Activated naive CD4-positive, alpha-beta T cell treated with anti-CD3 and anti-CD28 coated beads for 36 hours (primary cell): ENCODE measurements at places on chromosomes 6 and 20. TPM values are rescaled to one million over a fixed set of nuclear protein-coding genes. Genes with fewer than 3 reads are reported as not detected.

COL21A1 gene
- not detected for total RNA-seq

DNA sequence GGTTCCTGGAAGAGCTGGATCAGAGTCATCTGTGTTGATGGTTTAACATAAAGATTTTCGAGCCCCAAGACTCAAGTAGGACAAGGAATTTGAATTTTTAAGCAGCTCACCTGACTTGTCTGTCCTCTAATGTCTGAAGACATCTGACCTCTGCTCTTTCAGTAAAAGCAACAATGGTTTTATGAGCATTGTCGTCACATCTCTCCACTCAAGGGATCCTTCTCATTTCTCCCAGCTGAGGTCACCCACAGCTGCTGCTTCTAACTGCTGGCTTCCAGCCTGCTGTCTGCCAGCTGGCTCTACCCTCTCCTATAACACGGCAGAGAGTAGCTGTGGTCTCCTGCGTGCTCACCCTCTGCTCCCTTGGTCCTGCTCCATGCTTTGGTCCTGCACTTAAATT is 24.7 kb upstream of the HDAC2 start:
- DNase-seq: no peak

DNA sequence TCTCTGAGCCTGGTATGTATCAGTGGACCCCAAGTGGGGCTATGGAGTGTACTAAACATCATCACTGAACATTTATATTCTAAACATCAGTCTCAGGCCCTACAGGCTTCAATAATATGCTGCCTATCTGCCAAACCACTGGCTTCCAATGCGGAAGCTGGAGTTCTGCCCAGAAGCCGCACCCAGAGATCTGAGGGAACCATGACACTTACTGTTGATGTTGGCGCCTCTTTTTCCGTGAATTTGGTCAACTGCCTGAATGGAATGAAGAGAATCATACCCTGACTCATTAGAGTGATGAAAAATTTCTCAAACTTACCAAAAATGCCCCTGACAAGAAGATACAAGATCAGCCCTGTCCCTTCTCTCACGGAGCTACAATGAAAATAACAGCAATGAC is 66.2 kb downstream of the SLC22A23 start:
- no peak for DNase-seq

HLA-DQB2 gene
- total RNA-seq: not detected

ERVFRD-1 gene
- total RNA-seq: not detected

GRCh38 chr20:58783511-58784011 is 67.1 kb downstream of the GNAS-AS1 start:
- no peak for DNase-seq

DNA sequence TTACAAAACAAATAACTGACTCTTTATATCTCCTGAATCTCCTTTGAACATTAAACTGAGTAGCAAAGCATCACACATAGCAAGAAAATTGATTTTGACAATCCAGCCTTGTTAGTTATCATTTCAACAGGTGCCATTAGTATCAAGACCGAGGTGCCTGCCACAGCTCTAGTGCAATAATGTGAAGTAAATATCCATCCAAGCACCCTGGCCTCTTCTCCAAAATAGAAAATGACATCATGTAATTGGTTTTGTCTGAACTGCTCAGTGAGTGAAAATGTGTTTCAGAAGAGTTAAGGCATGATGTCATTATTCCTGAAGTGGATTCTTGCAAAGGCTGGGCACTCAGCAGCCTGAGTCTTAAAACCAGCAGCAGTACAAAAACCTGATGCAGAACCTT is 341.4 kb downstream of the PLCB1 start:
- no peak for DNase-seq

DNA sequence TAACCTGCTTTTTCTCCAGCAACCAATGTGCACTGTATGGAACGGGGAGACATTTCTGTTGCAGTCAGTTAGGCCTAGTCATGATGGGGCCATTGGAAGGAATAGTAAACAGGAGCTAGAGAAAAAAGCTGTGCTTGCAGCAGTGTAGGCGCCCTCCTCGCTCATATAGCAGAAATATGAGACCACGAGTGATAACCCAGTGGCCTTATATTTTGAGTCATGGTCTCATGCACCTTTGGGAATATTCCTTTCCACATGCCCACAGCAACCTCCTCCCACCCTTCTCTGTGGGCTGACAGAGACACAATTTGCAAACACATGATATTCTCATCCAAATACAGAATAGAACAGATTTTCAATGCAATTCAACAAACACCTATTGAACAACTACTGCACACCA is 248.9 kb upstream of the CITED2 start:
- DNase-seq: no peak

ZFAND3 gene
- 35.3 TPM for total RNA-seq

DNA sequence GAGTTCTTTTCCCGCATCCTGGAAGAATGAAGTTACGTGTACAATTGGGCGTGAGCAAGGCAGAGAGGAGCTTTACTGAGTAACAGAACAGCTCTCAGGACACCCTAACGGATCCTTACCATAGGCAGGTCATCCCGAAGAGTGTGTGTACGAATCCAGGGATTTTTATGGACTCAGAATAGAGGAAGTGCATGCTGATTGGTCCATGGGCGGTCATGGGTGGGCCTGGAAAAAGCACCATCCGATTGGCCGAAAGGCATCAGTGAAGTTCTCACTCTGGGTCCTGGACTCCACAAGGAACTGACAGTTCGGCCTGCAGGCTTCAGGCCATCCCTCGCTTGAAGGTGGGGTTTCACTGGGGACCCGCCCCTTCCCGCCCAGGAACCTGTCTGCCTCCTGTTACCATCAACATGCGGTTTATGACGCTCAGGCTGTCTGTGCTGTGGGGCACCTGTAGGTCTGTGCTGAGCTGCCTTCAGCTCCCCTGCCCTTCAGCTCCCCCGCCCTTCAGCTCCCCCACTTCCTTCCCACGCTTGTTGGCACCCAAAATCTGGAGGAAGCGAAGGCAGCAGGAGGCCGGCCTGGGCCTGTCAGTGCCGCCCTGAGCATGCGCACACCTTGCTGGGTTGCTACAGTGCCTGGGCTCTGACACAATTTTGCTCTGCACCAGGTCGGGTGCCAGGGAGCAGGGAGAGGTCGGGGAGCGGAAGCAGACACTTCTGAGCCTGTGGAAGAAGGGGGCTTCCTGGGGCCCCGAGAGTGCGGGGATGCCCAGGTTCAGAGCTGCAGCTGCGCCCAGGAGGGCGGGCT is 57.9 kb upstream of the MANEA start:
- no peak for DNase-seq

DNA sequence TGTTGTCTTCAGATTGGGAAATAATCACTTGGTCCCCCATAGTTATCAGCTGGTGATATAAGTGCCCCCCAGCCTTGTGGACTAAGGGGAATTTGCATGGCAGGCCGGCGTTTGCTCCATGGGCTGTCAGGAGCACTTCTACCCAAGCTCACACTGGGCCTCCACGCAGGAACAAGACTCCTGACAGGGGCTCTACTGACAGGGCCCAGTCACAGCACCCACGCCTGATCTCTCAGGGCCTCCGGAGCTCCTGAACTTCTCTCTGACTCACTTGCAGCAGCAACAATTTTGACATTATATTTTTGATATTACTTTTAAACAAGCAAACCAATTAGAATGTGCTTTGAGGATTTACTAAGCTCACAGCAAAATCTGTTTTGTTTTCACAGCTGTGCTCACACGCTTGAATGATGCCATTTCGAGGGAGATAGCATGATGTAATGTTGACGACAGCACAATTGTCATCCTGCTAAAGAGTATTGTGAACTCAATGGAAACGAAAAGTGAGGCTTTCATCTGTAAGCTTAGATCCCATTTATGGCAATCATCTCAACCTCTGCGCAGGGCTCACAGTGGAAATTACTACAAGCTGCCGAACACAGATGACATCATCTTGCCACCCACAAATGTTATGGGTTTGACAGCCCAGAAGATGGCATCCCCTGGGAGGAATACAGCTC is 28.7 kb upstream of the TXNDC5 start:
- DNase-seq: no peak

DNA sequence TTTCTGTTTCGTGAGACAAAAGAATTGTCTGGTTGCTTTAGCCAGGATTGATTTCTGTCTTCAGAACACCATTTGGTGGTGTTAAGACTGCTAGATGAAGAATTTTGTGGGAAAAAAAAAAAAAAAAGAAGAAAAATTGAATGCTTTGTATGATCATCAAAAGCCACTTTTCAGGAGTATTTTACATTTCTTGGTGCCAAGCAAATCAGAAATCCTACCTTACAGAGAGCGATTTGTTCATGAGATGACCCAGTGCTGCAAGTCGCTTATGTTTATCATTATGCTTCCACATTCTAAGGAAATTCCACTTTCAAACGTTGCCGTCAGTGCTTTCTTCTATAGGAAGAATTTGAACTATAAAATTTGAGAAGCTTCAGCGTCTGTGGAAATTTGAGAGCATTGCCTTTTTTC is 228.7 kb downstream of the BCKDHB start:
- DNase-seq: no peak

AGPAT1 gene
- 26.5 TPM for total RNA-seq

LGSN gene
- not detected for total RNA-seq

PPIL6 gene
- not detected for total RNA-seq

GJA1 gene
- total RNA-seq: 0.37 TPM

BPIFB4 gene
- not detected for total RNA-seq
